M059J (cell line): ENCODE measurements at places on chromosomes 11 and 22.

DNA sequence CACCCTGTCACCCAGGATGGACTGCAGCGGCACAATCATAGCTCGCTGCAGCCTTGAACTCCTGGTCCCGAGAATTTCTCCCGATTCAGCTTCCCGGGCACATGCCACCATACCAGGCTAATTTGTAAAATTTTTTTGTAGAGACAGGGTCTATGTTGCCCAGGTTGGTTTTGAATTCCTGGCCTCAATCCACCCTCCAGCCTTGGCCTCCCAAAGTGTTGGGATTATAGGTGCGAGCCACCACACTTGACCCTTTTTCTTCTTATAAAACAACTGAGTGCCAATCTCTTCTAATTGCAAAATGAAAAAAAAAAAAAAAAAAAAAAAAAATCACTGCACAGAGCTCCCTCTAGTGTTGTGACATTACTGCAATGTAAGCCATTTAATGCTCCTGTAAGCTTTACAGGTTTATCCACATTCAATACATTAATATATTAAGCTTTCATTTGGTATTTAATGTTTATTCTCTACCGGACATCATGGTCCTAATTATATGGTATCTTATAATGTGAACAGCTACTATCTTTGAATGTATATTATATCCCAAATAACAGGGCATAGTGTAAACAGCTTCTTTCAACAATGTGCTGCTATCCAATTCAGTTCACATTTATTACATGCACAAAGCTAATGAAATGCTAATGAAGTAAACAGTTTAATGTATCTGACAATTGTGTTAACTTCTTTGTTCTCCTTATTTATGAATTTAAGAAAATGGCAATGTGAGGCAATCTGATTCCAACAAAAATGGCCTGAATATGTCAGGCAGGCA, 44.6 kb downstream of the COPB1 start:
- peak; percentile 40 for DNase-seq

- peak; percentile 29 for DNase-seq
These were observed at the start of gene LRP5 for GRCh38 chr11:68312117-68312779. Gene LRP5 (plus strand): TSS chr11:68312591. CDS start chr11:68312715, 124 bp downstream.

GRCh38 chr11:17258670-17259069, 17.9 kb upstream of the NUCB2 start:
- DNase-seq = no peak

- DNase-seq = no peak
These were observed 114.8 kb downstream of the GRM5 start for GRCh38 chr11:88950975-88951374.

GRCh38 chr11:12949453-12949852, 59.7 kb upstream of the RASSF10 start:
- DNase-seq = peak; percentile 17

- peak; percentile 53 for DNase-seq
These were observed 23.9 kb downstream of the TSPAN32 start for GRCh38 chr11:2325719-2326118.

DNA sequence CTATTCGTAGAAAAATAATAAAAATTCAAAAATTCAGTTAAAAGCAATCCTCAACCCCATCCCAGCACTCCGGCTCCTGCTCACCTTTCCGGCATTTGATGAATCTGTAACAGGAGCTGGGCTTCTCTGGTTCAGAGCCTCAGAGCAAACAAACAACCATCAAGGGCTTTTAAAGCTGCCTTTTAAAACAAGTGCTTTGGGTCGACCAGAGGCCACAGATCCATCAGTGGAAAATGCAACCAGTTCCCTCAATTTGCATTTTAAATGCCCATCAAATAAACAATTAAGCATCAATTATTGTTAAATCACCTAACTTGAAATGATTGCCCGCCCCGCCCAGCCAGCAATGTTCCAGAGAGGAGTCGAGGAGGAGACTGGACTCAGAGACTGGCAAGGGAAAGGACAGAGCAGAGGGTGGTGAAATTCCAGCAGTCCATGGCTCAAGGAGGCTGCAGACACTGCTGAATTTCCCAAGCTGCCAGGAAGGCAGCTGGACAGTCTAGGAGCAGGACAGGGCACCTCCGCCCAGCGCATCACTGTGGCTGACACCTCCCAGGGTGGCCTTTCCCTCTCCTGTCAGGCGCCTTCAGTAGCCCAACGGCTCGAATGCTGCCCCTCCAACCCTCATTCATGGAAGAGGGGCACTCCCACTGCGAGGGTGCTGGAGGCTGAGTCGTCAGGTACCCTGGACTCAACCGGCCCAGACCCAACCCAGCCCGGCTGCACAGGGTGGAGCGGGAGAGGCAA, 7.5 kb downstream of the FXYD6 start:
- DNase-seq = no peak

DNA sequence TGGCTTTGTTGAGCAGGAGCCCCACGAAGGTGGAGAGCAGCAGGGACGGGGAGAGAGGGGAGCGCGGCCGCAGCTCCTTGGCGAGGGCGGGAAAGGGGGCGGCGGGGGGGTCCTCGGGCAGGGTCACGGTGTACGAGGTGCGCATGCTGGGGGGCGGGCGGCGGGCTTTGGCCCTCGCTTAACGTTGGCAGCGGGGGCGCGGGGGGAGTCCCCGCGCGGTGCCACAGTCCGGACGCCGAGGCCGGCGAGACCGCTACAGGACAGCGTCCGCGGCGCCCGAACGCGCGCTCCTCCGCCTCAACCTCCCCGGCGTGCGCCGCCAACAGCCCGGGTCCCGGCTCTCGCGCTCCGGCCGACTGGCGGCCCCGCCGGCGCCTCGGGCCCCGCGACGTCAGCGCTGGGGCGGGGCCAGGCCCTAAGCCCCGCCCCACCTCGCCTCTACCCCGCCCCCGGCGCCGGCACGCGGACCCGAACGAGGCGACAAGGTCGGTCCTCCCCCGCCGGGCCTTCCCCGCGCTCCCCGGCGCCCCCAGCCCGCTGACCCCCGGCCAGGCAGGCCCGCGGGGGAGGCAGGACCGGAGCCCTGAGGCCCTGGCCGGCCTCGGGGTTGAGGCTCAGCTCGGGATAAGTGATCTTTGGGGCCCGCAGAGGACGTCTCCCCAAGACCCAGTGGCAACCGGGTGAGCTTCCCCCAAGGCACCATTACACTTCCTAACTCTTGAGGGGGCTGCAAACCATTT, 17.5 kb downstream of the USP2 start:
- no peak for DNase-seq

DNA sequence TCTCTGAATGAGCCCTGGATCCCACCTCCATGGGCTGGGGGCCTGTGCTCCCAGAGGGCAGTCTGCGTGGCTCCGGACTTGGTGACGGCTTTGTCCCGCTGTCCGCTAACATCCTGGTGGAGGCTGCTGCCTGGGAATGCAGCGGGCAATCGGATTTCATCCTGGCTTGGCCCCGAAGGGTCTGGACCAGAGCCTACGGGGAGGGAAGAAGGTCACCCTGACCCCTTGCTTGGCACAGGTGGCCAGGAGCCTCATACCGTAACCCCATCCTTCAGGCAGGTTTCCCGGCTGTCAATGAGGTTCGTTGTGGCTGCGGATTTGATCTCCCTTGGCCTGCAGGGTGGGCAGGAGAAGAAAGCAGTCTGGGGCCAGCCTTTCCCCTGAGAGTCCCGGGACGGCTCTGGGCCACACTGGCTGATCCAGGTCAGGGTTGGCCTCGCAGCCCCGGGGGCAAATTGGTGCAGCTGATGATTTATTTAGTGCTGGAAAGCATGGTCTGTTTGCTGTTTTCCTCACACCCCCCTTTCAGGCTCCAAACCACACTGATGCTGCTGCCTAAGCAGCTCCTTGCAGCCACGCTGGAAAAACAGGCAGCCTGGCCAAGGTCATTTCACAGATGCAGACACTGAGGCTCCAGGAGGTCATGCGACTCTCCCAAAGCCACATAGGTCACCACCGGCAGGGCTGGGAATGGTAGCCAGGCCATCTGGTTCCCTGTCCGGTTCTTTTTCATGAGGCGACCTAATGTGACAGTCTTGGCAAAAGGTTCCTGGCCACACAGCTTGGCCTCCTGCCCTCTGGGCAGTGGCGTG, 15.0 kb downstream of the PRDM11 start:
- DNase-seq = peak; percentile 42

- DNase-seq = peak; percentile 98
These were observed at the start of gene PAX6 for GRCh38 chr11:31810779-31811647. Gene PAX6 (minus strand): TSS chr11:31811322. CDS start chr11:31806411, 4,911 bp downstream.

- no peak for DNase-seq
These were observed 14.0 kb upstream of the WDR74 start for GRCh38 chr11:62853279-62853965.

DNA sequence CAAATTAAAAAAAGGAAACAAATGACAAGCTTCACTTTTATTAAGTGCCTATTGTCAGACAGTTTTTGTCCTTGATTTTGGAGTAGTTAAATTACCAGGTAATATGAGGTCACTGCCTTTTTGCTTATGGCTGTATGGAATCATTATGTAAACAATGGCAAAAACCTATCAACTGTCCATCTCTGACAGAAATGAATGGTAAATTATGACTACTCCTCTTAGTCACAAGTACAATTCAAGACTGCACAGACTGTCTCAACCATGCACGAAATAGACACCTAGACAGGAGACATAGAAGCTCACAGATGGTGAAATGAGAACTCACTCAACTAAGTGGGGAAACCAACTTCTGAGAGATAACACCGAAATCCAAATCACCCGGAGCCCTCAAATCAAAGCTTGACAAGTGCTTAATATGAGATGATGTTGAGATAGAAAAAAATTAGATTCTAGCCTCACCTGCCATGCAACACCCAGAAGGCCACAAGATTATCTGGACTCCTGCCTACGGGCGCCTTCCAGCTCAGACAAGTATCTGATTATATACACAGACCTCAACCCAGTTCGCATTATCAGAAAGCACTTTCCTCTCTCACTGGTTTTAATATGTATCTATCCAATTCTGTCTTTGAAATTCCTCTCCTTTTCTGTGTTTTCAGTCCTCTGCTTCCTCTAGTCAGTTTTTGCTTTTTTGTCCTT, 199.3 kb downstream of the CADM1 start:
- no peak for DNase-seq

GRCh38 chr11:72263361-72263760, 19.4 kb upstream of the PHOX2A start:
- DNase-seq = peak; percentile 61

DNA sequence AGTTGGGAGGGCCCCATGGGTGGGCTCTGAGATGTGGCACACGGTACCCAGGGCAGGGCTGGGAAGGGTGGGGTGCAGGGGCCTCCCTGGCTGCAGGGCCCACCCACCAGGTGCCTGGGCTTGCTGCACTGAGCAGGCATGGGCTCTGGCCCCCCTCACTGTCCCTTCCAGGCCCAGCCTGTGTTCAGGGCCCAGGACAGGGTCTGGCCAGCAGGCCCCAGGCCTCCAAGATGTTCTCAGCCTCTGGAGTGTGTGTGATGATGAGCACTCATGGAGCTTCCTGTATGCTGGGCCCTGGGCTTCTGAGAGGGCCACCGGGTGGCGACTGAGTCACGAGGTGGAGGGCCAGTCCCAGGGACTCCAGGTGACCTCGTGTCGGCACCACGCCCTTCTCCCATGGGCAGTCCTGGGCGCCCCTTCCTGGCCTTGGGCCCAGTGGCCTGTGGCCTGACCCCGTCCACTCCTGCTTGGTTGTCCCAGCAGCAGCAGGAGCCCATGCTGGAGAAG, 55.9 kb upstream of the CCDC188 start:
- no peak for DNase-seq

DNA sequence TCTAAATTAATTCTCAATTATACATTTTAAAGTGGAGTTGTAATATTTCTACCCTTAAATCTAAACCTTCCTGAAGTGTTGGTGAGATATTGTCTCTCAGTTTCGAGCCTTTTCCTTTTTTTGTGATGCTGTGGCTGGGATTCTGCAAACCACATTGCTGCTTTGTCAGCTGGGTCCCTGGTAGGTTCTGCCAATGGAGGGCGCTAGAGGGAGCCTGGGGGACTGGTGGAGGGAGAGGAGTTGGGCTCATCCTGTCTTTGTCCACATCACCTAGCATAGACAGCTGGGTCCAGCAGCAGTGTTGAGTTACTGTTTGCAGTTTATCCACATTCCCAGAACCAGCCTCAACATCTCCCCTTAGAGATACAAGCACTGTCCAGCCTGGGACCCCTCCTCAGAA, 41.0 kb downstream of the TRAF6 start:
- DNase-seq = peak; percentile 76

DNA sequence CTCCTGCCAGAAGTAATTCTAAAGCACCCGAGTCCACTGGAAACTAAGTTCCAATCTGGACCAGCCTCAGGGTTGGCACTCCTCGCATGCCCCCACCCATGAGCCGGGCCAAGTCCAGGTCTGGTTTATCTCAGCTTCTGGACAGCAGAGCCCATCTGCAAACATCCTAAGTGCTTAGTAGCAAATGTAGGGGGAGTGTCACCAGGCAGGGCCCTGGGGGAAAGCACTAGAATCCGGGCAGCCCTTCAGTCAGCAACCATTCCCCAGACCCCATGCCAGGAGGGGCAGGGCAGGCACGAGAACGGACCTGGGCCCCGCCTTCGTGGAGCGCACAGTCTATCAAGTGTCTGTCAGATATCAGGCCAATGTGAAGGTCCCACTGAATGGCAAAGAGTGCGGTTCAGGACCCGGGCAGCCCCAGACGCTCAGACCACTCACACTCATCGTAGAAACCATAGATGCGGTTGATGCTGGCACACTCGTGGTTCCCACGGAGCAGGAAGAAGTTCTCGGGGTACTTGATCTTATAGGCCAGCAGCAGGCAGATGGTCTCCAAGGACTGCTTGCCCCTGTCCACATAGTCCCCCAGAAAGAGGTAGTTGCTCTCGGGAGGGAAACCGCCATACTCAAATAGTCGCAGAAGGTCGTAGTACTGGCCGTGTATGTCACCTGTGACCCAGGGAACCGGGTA, 1.3 kb downstream of the PPP1CA start:
- no peak for DNase-seq

- DNase-seq = peak; percentile 66
These were observed 18.9 kb downstream of the AP1B1 start for GRCh38 chr22:29369460-29369859.

DNA sequence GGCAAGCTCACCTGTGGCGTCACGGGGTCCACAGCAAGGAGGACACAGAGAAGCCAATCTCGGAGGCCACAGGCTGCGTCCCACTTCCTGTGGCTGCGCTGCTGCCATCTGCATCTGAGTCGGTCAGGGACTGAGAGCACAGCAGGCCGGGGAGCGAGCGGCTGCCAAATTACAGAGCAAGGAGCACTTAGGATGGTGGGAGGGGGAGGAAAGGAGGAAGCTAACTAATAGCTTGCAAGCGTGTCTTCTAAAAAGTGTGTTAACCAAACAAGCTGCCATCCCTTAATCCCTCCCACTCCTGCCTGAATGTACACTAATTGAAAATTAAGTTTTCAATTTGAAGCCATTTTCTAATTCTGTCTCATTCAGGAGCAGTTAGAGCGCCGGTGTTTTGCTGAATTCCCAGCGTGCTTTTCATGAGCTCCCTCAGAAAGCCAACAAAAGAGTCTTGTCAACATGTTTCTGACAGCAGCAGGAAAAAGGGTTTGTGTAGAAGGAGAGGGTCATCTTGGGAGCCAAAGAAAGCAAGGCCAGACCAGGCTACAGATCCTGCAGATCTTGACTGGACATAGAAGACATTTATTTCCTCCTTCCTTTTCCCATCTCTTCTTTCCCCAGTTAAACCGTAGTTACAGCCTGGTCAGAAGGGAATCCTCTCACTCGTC, 42.4 kb upstream of the API5 start:
- DNase-seq = no peak

DNA sequence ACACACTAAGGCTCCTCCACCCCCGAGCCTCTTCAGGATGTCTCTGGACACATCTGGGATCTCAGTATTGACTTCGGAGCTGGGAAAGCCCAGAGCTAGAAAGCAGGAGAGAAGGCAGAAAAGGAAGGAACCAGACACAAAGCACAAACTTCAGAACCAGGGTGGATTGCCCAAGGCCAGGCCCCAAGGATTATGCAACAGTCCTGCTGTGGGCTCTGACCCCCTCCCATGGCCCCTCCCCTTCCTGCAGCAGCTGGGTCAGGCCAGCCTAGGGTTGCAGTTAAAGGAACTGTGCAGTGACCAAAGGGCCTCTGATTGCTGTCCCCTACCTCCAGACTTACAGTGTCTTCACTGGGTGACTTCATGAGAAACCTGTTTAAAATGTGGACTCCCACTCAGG, 5.3 kb downstream of the KCNE3 start:
- DNase-seq = no peak
